ENCODE measurements at places on chromosomes 4 and X.

DNA sequence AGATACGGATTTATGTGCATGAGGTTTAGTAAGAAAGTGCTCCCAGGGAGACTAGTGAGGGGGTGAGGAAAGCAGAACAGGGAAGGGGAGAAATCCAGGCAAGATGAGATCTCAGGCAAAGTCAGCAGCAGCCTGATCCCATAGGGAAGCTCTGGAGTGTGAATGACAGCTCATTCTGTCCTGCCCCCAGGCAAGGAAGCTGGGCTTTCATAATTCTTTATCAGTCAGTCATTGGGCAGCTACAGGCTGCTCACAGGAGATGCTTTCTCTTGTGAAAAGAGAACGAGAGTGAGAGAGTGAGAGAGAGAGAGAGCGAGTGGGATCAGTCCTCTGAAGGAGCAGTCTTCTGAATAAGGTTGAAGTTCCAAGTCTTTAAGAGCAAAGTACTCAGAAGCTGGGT lies 48.1 kb downstream of the SRPX start:
- no peak for DNase-seq

DNA sequence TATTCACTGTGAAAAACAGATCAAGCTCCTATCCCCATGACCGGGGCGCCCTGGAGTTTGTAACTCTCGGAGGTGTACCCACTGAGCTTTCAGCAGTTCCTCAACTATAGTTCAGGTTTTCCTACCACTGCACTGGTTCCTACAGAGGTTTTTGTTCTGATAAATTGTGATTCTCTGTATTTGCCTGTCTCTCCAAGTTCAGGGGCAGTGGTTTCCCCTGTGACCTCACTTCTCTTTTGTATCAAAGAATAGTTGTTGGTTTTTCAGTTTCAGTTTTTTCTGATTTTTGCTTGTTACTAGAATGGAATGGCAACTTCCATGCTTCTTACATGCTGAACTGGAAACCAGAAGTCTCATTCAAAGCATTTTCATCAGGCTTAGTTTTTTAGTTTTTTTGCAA lies 56.8 kb upstream of the PLS3 start:
- DNase-seq, result no peak

DNA sequence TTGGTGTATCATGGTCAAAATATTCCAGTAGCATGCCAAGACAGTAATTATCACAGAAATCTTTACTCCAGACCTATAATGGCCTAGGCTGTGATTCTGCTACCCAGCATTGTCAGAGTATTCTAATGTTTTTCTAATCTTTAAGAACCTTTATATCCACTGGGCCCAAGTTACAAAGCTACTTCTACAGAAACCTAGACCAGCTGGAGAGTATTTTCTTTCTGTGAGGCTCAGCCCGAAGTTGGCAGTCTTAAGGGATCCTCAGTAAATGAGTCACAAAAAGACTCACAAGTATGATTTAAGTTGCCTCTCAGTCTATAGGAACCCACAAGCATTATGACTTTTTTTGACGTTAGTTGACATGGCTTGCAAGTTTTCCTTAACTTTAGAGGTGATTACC lies 638.5 kb upstream of the FAM241A start:
- DNase-seq, result no peak

GRCh38 chrX:38214551-38215531 lies 5.8 kb downstream of the SRPX start:
- DNase-seq, result no peak

GRCh38 chr4:55723403-55723802 lies 87.3 kb upstream of the NMU start:
- no peak for DNase-seq

Measured in CD4-positive, alpha-beta T cell treated with Interleukin-4 for 1 hour (primary cell).